ENCODE measurements at places on chromosomes 6 and 20.

GRCh38 chr6:152170313-152170701 lies 362.8 kb downstream of the ESR1 start:
- DNase-seq, result no peak

DNA sequence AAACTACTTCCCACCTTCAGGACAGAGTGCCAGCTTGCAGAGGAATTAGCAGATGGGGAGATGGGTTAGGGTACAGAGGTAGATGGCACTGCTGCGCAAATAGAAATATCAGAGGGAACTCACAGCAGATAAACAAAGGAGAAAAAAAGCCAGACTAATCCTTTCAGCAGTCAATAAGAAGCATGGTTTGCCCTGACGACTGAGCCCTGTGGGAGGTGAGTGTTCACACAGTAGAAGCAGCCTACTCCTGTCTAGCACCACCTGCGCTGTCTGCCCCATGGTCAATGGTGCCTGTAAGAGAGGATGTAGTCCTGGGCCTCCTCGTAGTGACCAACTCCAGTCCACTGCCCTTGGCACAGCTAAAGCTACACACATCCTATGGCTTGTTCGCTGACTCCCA lies 174.1 kb downstream of the IBTK start:
- DNase-seq, result no peak

DNA sequence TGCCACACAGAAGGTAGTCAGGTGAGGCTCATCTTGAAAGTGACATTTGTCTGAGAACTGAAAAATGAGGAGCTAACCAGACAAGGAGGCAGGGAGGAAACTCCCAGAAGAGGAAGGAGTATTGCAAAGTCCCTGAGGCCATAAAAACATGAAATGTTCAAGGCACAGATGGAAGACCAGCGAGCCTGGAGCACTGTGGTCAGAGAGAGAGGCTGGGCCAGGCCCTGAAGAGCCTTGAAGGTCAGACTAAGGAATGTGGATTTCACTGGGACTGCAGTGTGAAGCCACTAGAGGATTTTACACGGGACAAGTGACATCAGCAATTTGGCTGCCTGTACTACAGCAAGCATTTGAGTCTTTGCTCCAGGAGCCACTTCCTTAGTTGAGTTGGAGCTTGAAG lies 21.1 kb upstream of the TMEM181 start:
- no peak for DNase-seq

DNA sequence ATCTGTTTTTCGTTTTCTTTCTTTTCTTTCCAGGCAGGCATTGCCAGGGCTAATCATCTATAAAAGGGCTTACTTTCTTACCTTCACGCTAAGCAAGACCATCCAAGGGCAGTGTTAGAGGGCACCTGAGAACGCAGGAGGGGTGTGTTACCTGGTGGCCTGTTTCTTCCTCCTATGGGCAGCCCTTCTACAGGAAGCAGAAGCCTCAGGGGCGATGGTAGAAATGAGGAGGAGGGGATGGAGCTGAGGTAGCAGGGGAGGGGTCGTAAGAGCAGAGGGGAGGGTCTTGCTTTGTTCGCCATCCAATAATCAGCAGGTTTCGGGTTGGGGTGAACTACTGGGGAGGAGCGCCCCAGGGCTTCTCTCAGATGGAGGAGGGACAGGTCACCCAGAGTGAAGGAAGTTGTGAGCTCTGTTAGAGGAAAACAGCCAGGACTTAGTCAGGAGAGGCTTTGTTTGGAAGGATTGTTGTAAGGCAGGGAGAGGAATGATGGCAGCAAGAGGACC lies 1.5 kb upstream of the CCR6 start:
- no peak for DNase-seq

- no peak for DNase-seq
These were observed 92.5 kb downstream of the PSMB1 start for GRCh38 chr6:170460641-170461040.

DNA sequence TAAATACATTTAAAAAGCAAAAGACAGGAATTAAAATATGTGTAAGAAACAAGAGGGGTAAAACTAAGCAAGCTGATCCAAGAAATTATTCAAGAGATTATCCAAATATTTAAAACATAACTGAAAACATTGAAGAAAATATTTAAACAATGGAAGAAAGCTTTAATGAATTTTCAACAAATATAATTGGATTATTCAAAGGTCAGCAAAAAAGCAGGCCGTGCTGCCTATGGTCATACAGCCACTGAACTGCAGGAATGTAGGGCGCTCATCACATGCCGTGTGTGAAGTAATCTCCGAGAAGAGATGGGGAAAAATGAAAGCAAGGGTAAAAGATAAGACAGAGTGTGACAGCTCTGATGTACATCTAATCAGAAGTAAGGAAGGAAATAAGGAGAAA lies 1195.4 kb upstream of the EYS start:
- DNase-seq, result no peak

DNA sequence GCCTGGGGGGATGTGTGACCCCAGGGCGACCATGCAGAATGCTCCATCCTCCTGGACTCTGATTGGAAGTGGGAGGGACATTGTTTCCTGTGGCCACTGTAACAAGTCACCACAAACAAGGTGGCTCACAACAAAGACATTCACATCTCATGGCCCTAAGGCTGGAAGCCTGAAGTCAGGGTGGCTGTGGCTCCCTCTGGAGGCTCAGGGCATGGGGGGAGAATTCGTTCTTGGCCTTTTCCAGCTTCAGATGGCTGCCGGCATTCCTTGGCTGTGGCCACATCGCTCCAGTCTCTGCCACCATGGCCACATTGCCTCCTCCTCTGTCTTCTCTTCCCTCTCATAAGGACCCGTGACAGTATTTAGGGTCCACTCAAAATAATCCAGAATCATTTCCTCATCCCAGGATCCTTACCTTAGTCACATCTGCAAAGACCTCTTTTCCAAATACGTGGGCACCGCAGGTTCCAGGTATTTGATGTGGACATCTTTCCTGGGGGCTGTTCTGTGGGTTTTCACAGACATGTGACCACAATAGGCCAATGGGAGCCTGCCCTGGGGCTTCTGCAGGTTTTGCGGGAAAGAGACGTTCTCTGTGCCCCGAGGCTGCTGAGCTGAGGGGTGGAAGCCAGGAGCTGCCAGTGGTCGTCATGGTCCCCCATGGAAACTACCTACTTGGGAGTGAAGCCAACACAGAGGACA lies 249.3 kb downstream of the PREX1 start:
- DNase-seq, result no peak

DNA sequence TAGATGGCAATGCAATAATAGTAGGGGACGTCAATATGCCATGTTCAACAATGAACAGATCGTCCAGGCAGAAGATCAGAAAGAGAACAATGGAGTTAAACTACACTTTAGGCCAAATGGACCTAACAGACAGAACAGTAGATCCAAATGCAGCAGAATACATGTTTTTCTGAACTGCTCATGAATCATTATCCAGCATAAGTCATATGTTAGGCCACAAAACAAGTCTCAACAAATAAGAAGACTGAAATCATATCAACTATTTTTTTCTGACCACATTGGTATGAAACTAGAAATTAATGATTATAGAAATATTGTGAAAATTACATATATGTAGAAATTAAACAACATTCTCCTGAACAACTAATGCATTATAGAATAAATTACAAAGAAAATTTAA lies 10.2 kb upstream of the DEFB125 start:
- DNase-seq, result no peak

DNA sequence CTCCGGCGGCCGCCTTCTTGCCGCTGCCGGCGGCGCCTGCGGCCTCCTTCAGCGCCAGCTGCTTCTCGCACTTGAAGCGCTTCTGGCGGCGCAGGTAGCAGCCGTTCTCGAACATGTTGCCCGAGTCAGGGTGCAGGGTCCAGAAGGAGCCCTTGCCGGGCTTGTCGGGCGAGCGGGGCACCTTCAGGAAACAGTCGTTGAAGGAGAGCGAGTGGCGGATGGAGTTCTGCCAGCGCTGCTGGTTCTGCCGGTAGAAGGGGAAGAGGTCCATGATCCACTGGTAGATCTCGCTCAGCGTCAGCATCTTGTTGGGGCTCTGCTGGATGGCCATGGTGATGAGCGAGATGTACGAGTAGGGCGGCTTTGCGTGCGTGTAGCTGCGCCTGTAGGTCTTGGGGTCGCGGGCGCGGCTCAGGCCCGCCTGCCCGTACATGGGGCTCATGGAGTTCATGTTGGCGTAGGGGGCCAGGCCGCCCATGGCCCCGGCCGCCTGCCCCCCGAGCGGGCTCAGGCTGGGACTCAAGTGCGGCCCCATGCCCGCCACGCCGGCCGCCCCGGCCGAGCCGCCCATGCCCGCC lies 1.9 kb downstream of the FOXA2 start:
- no peak for DNase-seq

DNA sequence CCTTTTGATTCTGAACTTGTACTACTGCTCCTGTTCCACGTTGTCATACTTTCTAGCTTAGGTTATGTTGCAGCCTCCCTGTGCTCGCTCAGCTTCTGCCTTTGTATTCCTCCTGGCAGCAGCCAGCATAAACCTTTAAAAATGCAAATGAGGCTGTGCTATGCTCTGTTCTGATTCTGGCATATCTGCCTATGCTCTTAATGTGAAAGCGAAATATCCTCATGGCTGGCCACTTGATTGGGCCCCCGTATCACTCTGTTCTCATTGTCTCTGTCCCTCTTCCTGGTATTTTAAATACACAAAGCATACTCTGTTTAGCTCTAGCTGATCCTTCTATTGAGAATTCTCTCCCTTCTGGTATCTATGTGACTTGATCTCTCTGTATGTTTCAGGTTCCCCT lies 139.0 kb downstream of the JARID2 start:
- no peak for DNase-seq

DNA sequence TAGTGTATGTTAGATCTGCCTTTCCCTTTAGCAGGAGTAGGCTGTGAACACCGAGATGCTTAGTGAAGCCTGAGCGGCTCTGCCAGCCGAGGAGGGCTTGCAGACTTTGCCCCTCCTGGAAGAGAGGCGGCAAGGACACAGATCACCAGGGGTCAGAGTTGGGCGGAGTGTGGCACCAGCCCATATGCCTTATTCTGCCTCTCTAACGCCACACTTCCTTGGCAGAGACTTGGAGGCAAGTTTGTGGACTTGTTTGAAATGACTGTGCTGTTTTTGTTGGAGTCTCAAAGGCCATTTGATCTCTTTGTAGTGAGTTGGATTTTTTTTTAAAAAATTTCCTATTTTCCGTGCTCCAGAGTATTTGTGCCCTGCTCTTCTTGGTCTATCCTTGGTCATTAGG lies 44.5 kb upstream of the CLDN20 start:
- no peak for DNase-seq

- no peak for DNase-seq
These were observed 21.9 kb upstream of the C6orf141 start for GRCh38 chr6:49528571-49528970.

DNA sequence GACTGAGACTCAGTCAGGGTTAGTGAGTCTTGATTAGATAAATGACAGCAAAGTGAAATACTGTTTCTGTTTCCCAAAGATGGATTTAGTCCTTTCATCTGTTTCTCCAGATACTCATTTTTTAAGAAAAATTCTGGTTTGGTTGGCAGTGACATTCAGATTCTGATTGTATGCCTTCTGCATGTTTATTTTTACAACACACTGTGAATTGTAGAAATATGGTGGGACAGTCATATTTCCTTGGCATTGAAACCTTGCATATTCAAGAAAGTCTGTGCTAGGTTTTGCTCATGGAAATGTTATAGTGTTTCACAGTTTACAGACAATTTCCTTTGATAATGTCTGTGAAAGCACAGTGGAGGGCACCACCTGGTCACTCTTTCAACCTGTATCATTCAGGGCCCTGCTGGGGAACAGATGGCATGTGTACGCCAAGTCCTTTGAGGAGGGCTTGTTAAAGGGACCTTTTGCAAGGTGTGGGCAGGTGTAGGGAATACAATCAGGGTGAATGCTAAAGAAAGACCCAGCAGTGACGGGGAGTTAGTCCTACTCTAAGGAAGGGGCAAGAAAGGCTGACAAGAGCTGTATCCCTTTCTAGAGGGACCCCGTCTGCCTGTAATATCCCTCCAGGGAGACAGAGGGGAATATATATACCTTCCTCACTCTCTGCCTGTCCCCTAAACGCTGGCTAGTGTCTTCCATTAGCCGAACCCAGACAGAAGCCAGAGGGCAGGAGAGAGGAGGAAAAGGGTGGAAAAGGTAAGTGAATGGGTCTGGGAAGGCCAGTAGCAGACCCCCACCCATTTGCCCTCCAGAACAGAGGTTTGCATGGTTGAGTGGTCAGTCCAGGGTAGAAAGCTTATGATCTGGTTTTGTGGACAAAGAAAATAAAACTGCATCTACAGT lies 10.2 kb downstream of the PLCB4 start:
- DNase-seq, result no peak

DNA sequence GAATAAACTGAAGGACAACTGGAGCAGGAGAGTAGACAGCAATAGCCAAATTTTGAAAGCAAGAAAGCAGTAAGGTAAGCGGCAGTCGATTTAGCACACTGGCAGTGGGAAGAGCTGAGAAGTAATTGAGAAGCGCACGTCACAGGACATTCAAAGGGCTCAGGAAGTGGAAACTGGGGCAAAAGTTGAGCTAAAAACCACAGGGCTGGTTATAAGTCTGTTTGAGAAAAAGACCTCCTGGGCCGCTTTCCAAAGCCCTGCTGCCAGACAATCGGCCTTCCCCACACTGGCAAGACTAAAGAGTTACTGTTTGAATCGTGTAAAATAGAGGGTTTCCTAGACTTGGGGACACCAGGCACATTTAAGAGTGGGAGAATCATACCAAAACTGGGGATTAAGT lies 161.4 kb downstream of the DNAH8 start:
- DNase-seq, result no peak

GRCh38 chr6:7578931-7579330 lies 11.1 kb upstream of the SNRNP48 start:
- no peak for DNase-seq

GRCh38 chr6:18395177-18395855 lies 8.2 kb downstream of the RNF144B start:
- DNase-seq, result no peak

DNA sequence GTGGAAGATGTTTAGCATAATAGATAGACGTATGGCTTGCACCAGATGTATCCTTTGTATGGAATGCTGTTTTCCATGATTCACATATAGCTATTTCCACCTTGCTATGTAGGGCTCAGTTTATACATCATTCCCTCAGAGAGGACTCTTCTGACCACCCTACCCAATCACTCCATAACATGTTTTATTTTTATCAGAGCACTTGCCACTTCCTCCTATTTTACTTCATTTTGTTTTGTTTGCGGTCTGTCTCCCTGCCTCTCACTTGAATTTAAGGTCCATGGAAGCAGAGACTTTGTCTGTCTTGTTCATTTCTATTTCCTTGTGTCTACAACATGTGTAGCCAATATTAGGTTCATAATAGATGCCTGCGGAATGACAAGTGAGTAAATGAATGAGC lies 266.9 kb upstream of the CITED2 start:
- DNase-seq, result no peak

GRCh38 chr20:34074101-34074760 lies 37.8 kb downstream of the EIF2S2 start:
- no peak for DNase-seq

- DNase-seq, result no peak
These were observed 933 bp upstream of the ADGRB3 start for GRCh38 chr6:68633972-68634725.

GRCh38 chr6:23601811-23602345 lies 524.1 kb upstream of the NRSN1 start:
- DNase-seq, result no peak

DNA sequence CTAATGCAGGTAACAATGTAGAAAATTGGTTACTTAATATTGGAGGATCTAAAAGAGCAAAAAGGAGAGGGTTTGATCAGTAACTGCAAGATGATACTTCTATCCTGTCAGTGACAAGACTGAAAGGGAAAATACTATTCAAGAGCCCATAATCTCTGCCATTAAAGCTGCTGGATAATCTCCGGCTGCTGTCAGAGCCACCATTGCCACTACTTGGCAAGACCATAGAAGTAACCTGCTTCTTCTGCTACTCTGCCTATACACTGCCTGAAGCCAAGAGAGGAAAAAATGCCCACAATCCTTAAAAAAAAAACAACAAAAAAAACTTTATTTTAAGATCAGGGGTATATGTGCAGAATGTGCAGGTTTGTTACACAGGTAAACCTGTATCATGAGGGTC lies 386.5 kb upstream of the ID4 start:
- DNase-seq, result no peak
